ENCODE measurements at places on chromosomes 7 and 10.

GRCh38 chr10:80855348-80855971, 317.8 kb downstream of the SH2D4B start:
- no peak for DNase-seq

DNA sequence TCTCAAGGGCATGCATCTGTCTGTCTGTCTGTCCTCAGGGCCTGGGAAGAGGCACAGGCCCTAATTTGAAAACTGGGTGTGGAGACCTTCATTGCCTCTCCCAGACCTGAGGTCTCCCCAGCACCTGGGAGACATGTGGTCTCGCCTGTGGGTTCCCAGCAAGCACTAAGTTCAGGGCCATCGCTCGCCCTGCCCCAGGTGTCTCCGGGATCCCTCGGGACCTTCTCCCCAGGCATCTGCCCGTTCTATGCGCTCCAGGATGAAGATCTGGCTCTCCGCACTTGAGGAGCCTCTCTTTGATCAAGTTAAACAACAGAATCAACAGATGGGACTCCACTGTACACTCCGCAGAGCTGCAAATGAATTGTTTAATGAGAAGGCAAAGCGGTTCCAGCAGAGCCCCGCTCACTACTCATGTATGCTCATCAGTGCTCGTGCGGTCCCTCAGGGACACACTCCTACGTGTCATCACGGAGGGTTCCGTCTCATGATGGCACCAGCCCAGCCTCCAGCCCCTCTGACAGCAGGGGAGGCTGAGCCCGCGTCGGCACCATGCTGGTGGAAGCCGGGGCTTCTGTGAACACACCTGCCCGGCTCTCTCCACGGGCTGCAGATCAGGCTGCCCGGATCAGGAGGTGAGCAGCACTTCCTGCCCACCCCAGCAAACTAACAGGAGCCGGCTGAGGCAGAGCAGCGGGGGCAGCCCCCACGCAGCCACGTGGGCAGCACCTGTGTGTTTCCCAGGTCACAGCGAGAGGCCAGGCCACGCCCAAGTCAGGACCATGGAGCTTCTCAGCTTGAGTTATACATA, 132.8 kb downstream of the TCERG1L start:
- no peak for DNase-seq

DNA sequence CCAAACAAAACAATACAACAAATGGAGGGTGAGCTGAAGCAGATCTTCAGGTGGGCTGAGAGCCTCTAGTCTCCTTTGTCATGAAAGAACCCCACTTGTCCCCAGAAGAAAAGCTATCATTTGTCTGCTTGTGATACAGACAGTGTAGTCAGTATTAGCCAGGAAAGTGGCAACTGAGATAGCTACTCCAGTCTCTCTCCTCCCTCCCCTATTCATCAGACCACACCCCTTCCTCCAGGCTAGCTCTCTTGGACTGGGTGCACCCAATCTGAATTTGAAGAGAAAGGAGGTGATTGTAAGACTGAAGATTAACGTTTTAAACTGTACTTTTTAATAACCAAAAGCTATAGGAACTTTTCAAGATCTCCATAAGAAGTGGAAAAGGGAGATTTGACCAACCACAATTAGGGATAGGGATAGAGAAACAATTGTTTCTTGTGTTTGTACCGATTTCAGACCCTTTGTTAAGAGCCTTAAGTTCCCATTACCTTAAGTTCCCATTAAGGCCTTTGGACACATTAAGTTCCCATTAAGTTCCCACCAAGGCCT, 14.1 kb downstream of the BMPR1A start:
- DNase-seq = no peak

- DNase-seq = no peak
These were observed 10.6 kb downstream of the DNAJB6 start for GRCh38 chr7:157347217-157347904.

DNA sequence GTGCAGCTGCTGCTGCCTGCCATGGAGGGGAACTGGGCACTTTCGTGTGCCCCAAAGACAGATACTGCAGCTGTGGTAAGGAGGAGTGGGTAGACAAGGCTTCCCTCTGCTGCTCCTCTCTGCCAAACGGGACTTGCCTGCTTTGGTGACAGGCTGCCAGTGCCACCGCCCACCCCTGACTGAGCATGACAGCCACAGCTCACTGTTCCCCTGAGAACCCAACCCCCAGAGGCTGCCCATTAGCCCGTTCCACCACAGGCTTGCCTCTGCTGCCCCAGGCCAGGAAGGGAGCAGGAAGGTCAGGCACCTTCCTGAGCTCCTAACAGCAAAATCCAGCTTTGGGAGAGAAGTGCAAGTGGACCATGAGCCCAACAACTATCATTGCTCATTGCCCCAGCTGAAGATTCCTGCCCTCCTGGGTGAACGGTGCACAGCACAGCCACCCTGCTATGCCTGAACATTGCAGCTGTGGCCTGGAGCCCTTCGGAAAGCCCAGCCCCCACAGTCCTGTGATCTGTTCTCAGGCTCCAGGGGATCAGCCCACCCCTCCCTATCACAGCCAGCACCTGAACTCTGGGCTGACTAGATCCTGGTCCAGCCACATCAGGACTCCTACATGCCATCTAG, 58.7 kb upstream of the ANTXRL start:
- no peak for DNase-seq

DNA sequence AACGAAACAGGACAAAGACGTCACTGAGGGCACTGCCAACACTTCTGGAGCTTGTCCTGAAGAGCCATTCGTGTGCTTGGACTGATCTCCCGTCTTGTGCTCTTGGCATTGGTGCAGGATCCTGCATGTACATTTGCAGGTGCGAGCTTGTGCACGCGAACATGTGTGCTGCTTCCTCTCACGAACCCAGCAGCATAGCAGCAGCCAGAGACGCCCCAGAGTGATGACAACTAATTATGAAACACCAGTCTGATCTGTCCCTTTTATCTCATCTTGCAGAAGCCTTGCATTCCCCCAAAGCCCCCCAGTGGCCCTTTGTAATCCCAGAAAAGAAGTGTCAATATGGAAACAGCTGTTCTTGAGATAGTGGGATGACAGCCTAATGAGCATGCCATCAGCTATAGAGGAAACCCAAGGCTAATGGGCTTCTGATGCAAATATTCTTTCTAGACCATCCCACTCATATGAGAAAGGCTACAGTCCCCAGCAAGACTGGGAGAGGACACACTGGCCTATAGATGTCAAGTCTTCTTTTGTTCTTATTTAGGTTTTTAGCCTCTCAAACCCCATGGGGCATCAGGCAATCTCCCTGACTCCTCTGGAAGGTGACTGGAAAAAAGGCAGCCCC, 310.6 kb downstream of the FRMD4A start:
- DNase-seq = peak; percentile 12

GRCh38 chr7:22499044-22499443, 944 bp downstream of the STEAP1B start:
- no peak for DNase-seq

- no peak for DNase-seq
These were observed 302.4 kb downstream of the DOCK4 start for GRCh38 chr7:111903797-111904196.

- no peak for DNase-seq
These were observed 1091.2 kb downstream of the KCNMA1 start for GRCh38 chr10:76546411-76546810.

- DNase-seq = no peak
These were observed 23.6 kb downstream of the ASB15 start for GRCh38 chr7:123625254-123625653.

GRCh38 chr7:8418629-8419245, 14.7 kb upstream of the NXPH1 start:
- peak; percentile 22 for DNase-seq

DNA sequence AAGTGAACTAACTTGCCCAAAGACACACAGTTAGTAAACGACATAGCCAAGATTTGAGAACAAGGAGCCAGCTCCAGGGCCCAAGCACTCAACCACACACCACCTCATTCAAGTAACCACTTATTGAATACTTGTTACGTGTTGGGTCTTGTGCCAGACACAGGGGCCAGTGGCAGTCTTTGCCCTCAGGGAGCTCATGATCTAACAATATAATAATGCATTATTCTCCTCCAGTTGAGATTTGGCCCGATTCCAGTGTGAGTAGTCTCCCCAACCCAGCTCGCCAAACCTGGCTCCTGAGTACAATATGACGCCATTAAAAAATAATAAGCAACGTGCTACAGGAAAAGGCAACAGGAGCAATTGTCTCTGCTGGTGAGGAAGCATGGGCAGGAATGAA, 14.4 kb upstream of the STK17A start:
- DNase-seq = no peak

GRCh38 chr7:19290968-19291367, 145.7 kb upstream of the FERD3L start:
- DNase-seq = no peak

DNA sequence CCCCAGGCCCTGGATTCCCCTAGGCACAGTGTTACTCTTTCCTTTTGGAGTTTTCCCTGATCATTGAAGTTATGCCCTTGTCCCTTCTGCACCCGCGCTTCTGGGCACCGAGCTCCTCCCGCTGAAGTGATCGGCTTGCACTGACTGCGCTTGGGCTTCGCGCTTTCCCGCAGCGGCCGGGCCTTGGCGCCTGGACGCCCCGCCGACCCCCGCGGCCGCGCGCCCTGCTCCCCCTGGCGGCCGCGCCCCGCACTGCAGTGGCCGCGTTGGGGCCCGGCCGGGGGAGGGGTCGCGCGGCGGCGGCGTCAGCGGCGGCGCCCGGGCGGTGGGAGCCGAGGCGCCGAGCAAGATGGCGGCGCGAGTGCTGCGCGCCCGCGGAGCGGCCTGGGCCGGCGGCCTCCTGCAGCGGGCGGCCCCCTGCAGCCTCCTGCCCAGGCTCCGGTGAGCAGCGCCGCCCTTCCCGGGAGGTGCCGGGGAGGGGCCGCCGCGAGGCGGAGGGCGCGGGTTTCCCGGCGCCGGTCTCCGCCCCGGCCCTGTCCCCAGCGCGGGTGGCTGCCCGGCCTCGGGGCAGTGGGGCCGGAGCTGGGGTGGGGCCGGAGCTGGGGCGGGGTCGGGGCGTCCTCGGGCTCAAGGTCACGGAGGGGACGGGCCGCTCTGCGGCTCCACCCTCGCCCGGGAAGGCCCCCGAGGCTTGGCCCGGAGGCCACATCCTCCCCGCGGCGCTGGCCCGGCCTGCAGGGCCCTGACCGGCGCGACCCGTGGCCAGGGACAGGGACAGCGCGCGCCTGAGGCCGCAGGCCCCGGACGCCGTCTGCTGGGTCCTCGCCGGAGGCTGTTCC, at the start of gene NIPSNAP2:
TSS of gene NIPSNAP2 (plus strand) at position 325 of the 839 bp plus-strand sequence. CDS start at position 350, 25 bp downstream.
- DNase-seq = peak; percentile 78

DNA sequence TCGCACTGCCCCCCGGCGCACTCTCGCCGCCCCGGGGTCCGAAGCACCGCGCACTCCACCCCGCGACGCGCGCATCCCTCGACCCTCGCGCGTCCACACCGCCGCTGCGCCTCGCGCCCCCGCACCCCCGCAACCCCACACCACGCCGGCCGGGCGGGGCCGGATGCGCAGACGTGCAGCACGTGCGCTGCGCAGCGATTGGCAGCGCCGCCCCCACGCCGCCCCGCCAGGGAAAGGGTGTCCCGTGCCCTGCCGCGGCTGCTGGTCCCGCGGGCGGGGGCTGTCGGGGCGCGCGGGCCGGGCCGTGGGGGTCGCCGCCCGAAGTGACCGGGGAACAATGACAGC, 53.7 kb upstream of the KDM7A start:
- DNase-seq = peak; percentile 60

DNA sequence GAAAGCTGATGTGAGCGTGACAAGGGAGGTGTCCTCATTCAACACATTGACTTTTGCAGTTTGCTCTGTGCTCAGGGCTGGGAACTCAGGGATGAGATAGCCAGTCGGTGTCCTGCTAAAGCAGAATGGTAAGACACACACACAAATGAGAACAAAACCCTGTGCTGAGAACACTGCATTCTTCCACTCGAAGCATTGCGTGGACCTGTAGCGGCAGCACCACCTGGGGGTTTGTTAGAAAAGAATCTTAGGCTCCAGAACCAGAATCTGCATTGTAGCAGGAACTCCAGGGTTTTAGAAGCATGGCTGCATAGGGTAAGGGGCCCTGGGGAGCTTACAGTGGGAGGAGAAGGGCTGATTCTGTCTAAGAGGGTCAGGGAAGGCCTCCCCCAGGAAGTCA, 21.5 kb upstream of the OGDHL start:
- no peak for DNase-seq

- no peak for DNase-seq
These were observed 1.5 kb downstream of the ACTR3B start for GRCh38 chr7:152760854-152761748.

DNA sequence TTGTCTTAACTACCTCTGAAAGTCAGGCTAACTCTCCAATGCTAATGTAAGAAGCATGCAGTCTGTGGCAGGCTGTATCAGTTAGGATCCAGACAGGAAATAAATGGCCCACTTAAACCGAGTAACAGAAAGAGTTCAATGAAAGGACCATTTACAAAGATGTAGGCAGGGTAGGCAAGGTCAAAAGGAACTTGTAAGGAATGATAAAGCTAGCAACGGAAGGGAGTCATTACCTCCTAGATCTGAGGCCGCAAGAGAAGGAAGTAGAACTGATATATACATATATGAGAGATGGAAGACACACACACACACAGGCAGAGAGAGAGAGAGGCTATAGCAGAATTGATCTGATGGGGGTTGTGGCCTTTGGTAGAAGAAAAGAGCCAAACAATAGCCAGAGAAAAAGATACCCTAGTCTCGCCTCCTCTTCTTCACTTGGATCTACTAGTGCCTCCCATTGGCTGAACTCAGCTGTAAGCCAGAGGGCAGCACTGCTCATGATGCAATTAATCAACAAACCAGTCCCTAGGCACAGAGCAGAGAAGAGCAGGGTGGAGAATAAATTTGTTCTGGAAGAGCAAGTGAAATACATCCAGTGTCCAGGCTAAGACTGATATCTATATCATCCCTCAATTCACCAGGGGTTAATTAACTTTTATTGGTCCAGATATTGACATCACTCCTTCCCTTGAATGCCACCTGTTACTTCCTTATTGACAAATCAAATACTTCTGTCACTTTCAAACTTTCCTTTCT, 91.2 kb downstream of the LSMEM1 start:
- DNase-seq = no peak

DNA sequence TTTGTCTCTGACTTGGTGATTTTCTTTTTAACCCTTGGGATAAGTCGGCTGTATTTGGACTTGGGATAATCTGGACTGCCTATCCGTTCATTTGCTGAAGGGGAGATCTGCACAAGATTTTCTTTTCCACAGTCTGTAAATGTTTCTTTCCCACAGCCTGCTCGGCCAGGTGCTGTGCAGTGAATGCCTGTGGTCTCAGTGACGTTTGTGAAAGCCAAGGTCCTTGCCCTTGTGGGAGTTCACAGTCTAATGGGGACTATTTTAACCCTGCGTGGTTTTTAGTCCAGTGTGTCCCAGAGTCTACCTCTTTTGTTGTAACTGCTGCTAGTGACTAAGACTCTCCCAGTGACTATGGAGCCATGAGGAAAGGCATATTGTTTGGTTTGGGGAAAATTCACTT, 8.9 kb downstream of the PNLIP start:
- DNase-seq = no peak
